Caco-2 (cell line): ENCODE measurements at places on chromosomes 12 and 14. TPM values are rescaled to one million over a fixed set of nuclear protein-coding genes. Genes with fewer than 3 reads are reported as not detected.

DNA sequence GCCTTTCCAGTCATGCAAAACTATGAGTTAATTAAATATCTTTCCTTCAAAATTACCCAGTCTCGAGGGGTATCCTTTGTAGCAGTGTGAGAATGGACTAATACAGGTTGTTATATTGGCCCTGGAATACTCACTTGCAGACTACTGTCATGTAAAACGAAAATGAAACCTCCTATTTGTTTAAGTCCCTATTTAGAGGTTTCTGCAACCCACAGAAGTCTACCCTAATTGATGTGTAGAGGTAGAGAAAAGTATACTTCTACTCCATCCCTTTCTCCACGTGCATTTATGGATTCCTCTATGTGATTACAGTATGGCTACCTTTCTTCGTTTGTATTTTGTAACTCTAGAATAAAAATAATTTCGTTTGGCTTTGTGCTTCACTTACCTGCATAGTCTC is 371.1 kb downstream of the FSCB start:
- DNase-seq, result no peak

GRCh38 chr12:94123127-94123526 is 25.2 kb upstream of the PLXNC1 start:
- no peak for DNase-seq

DNA sequence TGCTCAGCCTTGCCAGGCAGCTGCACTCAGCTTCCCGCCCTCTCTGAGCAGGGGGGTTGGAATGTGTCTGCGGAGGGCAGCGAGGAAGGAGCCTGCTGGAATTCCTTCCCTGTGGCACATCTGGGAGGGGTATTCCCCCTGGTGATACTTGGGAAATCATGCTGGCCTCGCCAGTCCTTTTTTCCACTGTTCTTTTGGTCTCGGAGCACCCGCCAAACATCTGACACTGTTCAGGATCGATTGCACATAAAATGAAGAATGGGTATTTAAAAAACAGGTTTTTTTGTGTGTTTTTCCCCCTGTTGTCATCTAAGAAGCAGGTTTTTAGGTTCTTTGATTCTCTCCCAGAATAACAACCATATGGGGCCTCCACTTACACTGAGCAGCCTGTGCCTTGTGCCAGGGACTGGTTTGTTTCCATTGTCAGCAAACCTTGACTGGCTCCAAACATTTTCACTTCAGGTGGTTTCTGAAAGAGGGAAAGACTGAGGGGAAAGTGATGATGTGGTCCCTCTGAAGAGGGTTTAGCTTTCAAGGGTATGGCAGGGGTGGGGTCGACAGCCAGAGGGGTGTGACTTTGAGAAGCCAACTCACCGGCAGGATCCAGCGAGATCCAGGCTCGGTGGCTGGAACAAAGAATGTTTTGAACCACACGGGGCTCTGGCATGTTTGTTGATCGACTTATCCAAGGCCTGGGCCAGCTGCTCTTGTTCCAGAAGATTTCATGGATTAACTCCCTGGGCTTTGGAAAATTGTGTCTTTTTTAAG is 215.1 kb downstream of the CACNA1C start:
- DNase-seq, result no peak

- DNase-seq, result peak; percentile 49
These were observed 20.0 kb downstream of the CKAP4 start for GRCh38 chr12:106227641-106228319.

DNA sequence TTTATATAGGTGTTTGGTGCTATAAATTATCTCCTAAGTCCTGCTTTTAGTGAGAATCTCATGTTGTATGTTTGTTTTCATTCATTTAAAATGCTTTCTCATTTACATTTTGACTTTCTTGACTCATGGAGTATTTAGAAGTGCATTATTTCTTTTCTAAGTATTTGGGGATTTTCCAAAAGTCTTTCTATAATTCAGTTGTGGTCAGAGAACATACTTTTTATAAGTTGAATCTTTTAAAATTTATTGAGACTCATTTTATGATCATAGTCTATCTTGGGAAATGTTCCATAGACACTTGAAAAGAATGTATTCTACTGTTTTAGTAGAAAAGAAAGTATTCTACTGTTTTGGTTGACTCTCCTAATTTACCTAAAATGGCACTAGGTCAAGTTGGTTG is 168.2 kb downstream of the AKAP6 start:
- DNase-seq, result no peak

The IL22 gene
- total RNA-seq, result not detected in 2 replicates

DNA sequence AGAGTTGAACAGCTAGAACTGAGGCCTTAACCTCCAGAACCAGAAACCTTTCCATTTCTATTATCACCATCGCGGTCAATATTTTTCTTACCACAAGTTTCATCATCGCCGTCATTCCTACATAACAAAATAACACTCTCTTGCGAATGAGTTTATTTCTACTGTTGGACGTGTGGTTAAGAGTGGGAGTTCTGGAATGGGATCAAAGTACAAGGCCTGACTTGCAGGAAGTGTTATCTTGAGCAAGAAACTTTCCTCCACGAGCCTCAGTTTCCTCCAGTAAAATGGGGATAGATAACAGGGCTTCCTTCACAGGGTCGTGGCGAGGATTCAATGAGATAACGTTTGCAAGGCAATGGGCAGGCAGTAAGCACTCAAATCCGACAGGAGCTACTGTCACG is 652 bp downstream of the SART3 start:
- peak; percentile 17 for DNase-seq

DNA sequence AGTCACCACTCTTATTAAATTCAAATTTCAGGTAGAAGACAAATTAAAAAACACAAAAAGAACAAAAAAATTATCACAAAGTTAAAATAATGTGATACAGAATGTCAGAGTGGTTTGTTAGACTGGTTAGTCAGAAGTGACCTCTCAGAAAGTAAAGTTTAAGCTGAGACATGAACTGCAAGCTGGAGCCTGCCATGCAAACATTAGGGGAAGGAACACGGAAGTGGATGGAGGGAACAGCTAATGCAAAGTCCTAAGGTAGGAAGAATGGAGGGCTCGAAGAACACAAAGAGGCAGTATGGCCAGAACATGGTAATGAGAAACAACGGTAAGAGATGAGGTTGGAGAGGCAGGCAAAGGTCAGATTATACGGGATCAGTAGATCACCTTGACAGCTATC is 41.7 kb downstream of the WDHD1 start:
- DNase-seq, result no peak

GRCh38 chr14:77094672-77095284 is 3.3 kb upstream of the CIPC start:
- peak; percentile 80 for DNase-seq
